Left ventricle myocardium superior (tissue), 1 donor: ENCODE measurements at places on chromosomes 6 and 20.

GRCh38 chr6:165184192-165184979 lies 125.0 kb downstream of the C6orf118 start:
- DNase-seq, result peak; percentile 62

DNA sequence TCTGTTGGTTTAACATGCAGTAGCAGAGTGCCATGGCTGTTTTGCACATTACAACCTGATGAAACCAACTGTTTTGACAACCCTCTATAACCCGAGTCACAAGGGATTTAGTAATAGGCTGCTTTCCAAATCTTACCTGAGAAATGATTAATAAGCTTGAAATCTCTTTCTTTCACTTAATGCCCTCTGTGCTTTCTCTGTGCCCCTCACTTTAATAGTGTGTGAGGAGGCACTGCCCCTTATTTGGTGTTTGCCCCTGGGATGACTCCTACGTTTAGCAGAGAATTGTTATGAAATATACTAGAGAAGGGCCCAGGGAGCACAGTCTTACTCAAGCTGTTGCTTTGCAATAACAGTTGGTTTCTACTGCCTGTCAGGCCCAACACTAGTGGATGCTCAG lies 31.0 kb upstream of the PTCHD4 start:
- DNase-seq, result no peak

DNA sequence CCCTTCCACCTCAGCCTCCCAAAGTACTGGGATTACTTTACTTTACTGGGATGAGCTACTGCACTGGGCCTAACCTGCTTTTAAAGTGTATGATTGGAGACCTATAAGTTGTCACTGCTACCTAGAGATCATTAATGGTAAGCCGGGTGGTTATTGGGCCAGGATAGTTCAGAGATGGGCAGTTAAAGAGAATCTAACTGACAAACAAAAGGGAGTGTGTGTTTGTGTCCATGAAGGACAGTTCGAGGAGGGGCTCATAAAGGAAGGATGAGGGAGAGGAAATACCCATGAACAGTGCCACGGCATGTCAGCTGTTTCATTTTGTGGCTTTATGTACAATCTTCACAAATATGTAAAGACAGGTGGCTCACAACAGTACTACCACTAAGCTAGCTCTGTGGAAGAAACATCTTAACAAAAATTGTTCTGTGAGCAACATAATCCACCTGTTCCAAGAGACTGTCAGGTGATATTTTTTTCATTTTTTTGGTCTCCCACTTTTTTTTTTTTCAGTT lies 69.7 kb upstream of the FAM8A1 start:
- DNase-seq, result no peak

DNA sequence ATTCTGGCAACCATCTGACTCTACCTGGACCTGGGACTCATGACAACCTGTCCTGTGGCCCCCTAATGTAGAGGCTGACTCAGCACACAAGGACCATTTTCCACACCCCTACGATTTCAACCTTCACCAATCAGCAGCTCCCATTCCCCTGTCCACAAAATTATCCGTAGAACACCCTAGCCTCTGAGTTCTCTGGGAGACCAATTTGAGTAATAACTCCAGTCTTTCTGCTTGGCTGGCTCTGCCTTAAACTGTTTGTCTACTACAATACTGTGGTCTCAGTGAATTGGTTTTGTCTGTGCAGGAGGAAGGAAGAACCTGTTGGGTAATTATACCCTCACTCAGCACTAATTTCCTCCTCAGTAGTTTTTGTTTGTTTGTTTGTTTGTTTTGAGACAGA lies 99.3 kb upstream of the MRPS10 start:
- DNase-seq, result no peak

DNA sequence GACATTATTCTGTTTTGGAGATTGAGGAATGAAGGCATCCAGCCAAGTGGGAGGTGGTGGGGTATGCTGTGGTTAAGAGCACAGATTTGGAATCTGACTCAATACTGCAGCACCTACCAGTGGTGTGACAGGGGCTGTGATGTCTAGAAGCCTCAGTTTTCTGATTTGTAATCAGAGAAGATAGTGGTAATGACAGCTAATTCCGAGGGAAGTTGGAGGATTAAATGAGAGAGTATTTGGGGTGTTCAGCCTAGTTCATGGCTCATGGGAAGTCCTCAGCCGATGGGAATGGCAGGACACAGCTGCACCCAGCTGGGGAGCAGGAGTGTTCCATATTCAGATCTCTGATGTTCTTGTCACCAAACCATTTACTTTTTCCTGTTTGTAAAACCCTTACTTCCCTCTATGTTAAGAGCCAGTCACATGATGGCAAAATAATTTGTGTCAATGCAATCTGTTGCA lies 9.3 kb downstream of the SLC9A8 start:
- peak; percentile 47 for DNase-seq
